ENCODE measurements at places on chromosomes 5 and 9.

DNA sequence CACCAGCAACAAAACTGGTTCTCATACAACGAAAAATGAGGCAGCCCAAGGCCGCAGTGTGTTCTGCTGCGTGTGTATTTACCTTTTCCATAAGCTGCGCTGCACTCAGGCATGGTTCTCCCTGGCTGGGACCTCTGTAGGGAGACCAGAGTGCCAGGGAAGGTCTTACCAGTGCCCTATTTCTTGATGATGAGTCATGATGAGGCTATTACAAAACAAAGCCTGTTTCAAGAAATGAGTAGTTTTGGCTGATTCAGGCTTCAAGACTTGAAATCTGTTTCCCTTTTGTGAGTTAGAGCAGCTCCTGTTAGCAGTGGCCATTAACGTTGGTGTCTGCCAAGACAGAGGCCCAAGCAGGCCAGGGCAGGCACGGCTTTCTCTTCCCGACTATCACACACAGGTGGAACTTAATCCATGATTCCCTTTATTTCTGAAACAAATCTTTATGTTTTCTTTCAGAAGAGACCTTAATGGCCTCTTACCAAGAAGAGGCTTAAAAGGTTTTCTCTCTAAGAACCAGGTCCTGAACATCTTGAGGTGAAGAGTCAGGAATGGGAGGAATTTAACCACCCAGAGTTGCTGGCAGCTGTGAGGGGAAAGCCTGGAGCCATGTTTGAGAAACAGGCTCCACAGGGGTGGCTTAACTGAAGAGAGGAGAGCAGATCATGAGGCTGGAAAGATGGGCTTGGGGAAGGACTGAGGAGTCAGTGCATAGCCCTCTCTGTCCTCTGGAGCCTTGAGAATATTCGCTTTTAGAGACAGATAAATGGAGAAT is 41.4 kb upstream of the TIFAB start:
- DNase-seq, result no peak

DNA sequence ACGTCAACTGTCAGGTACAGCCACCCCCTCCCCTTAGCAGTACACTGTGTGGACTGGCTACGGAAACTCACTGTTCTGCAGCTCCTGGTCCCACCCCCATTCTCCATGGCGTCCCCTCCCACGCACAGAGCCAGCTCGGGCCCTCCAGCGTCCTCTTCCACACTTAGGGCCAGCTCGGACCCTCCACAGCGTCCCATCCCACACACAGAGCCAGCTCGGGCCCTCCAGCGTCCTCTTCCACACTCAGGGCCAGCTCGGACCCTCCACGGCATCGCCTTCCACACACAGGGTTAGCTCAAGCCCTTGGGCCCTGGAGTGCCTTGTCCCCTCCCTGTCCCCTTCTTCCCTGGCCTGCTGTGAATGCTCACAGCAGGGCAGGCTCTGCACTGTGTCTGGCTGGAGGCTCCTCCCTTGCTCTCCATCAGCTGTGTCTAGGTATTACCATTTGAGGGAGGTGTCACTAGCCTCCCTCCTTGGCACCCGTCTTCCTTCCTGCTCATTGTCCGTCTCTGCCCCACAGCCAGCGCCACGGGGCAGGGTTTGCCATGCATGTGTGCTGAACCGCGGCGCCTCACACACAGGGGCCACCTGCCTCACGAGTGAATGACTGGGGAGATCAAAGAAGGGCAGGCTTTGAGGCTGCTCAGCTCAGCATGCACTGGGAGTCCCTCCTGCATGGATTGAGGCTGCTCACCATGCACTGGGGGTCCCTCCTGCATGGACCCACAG is 78.5 kb upstream of the CACNA1B start:
- no peak for DNase-seq

- peak; percentile 26 for DNase-seq
Observed at GRCh38 chr5:139650031-139650688, 2.0 kb downstream of the CXXC5 start.

GRCh38 chr9:112819635-112820496 is 69.3 kb downstream of the SNX30 start:
- peak; percentile 58 for DNase-seq

GRCh38 chr9:27991221-27991620 is 417.9 kb upstream of the C9orf72 start:
- DNase-seq, result no peak

DNA sequence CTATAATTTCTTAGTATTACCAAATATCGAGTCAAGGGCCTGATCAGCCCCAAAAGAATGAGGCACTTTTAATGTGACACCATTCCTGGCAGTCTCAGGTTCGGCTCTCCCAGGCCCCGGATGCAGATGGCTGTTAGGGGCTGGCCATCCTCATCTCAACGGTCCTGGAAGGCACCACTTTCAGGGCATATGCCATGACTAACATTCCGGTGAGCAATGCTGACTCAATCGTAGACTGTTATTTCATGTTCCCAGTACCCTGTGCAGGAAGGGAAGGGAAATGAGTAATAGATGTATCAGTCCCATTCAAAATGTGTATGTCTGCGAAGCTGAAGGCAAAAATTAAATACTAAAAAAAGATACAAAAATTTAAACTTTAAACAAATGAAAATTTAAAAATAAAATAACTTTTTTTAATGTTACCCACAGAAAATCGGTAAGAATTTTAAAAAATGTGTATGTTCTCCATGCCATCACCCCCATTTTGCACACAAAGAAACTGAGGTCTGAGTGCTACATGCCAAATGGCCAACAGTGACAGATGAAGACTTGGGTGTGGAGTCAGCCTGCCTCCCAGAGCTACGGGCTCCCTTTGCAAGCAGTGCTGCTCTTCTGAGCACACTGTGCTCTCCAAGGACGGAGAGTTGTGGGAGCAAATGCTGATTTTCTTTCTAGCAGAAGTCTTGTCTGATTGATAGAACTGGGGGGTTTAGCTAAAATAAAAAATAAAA is 79.0 kb downstream of the GLDC start:
- DNase-seq, result no peak

DNA sequence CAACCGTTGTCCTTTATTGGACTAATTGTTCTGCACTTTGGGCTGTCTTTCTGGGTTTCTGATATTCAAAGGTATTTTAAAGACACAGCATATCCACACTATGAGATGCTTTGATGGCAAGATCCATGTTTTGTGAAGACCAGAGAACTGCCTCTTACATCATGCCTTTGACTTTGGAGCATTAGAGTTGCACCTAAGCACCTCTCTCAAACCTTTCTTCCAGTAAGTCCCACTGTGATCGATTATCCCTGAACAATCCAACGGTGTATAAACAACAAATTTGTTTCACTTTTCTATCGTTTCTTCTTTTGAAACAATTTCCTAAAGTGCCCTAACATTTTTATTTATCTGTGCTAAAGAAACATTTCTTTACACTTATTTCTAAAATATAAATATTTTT is 144.4 kb downstream of the KCTD16 start:
- DNase-seq, result no peak

Measured in HAP-1 (cell line).